ENCODE measurements at places on chromosomes 11 and 22.

DNA sequence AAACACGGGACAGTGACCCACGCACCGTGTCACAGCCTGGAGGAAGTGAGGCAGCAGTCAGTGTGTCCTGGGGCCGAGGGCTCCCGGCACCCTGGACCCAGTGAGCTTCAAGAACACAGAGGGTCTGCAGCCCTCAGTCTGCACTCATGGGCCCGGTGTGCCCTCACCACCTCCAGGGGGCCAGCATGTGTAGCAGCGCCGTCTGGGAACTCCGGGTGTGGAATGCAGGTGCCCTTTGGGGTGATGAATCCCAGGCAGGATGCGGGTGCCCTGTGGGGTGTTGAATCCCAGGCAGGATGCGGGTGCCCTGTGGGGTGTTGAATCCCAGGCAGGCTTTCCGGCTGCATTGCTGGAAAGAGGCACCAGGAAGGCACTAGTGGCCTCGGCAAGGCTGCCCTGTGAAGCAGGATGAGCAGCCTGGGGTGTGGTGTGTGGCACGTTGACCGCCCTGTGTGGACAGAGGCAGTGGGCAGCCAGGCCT, 1399.9 kb downstream of the BRD1 start:
- DNase-seq: no peak

DNA sequence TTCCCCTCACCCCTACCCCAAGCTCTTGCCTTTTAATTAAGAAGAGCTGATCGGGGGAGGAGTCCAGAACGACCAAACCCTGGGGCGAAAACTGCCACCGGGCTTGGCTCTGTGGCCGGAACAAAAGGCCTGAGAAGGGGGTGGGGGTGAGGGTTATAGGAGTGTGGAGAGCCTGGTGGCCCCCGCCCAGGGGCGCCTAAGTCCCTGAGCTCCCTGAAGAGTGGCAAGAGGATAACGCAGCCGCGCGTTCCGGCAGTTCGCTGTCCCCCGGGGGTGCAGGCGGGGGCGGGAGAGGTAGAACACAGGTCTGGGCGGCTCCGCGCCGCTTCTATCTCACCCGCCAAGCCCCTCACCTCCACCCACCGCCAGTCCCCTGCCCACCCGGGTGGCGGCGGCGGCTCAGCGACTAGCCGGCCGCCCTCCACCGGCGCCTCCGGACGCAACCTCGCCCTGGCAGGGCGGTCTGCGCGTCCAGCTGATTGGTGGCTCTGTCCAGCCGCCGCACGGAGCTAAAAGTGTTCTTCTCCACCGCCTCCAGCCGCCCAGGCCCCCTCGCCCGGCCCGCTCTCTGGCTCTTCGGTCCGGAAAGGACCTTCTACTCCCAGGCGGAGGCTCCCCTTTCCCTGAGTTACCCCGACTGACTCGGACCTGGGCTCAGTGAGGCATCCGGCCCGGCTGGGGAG, 18.7 kb upstream of the BDNF start:
- DNase-seq: no peak

GRCh38 chr11:15937601-15938120, 418.7 kb downstream of the SOX6 start:
- DNase-seq: no peak

DNA sequence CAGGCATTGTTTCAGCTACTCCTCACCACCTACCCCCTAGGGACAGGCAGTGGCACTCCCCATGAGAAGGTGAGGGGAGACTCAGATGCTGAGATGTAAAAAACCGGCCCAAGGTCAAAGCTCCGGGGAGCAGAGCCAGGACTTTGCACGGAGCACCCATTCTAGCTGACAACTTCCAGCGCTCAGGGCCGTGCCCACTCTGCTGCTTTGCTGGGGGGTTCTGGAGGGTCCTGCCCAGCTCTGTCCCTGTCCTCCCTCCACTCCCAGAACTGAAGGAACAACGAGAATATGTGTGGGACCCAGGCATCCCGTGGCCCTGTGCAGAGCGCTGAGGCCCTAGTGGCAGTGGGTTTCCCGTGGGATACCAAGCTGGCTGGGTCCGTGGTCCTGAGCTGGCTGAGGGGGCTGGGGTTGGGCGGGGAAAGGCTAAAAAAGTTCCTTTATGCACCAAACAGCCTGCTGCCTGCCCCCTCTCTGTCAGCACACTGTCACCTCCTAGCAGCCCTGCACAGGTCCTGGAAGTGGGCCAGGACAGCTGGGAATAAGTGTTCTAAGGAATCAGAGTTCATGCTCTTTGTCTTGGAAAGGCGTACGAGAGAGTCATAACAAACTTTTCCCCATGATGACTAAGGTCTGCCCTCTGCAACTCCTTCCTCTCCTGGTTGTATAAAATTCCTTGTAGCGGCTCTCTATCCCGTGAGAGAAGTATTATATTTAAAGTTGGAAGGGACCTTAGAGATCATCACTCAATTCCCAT, 1.9 kb downstream of the MS4A10 start:
- DNase-seq: no peak

- no peak for DNase-seq
These were observed 347.9 kb downstream of the TTC28 start for GRCh38 chr22:28331695-28332094.
